ENCODE measurements at places on chromosomes 13 and 19. TPM values are rescaled to one million over a fixed set of nuclear protein-coding genes. Genes with fewer than 3 reads are reported as not detected.

DNA sequence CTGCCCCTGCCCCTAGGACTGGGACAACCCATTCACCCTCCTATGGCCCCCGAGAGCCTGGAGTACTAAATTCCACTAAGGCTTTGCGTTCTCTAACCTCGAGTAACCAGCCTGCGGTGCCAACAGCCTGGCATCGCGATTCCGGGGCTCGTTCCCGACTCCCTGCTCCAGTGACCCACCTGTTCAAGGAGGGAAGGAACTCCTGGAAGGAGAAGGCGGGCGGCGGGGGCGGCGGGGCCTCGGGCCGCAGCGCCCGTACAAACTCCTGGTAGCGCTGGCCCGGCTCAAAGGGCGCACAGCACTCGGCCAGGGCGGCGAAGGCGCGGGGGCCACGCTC is 6.3 kb downstream of the GMIP start:
- DNase-seq, result no peak

GRCh38 chr19:13036366-13036976 is 41.2 kb downstream of the NFIX start:
- DNase-seq, result peak; percentile 66

PSG6 gene
- not detected for polyA plus RNA-seq

RNF17 gene
- polyA plus RNA-seq, result not detected

ZNF865 gene
- polyA plus RNA-seq, result 17.2 TPM

ZNF560 gene
- not detected for polyA plus RNA-seq
